Progenitor cell of endocrine pancreas (in vitro differentiated cells): ENCODE measurements at places on chromosomes 2 and 18.
A peak's percentile ranks its signal among the peaks of the same experiment; 100 is the strongest.

GRCh38 chr2:8495189-8495989 lies 186.5 kb upstream of the ID2 start:
- H3K4me1 ChIP-seq, result peaks cover 60% of the 10 kb centered on the region
- H3K36me3 ChIP-seq, result no peaks in the 10 kb centered on the region
- H3K4me3 ChIP-seq, result no peak overlapping the region
- peaks cover 21% of the 10 kb centered on the region for H3K27me3 ChIP-seq

GRCh38 chr2:181120625-181121024 lies 140.2 kb downstream of the UBE2E3 start:
- H3K4me1 ChIP-seq, result peaks cover 4% of the 10 kb centered on the region
- peaks cover 3% of the 10 kb centered on the region for H3K27me3 ChIP-seq
- H3K27ac ChIP-seq, result no peak overlapping the region
- no peaks in the 10 kb centered on the region for H3K36me3 ChIP-seq
- no peak for DNase-seq

DNA sequence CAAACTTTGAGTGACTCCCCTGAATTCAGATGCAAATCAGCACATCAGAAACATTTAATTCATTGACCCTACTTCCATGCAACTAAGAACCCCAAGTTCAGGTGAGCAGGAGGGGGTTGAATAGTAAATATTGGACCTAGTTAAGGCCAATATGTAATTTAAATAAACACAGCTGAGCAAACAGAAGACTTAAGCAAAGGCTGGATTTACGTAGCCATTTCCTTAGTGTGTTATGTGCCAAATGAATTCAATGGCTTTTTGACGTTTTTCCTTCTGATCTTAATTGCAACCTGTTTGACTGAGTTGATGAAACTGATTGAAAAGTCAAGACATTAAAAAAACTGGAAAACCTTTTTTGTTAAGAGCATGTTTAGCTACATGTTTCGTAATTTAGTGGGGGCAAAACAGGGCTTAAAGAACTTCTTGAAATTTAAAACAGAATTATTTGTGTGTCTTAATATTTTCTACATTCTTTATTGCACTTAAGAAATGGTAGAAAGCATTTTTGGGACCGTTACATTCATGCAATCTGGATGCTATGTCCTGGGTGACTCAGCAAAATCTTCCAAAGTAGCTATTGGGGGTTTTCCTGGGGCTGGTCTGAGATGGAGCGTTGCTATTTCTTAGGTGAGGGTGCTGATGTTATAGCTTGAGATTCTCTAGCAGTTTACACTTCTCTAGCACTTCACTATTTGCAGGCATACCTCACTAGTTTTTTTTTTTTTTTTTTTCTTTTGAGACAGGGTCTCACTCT lies 25.5 kb upstream of the KCNE4 start:
- H3K27ac ChIP-seq, result peak overlapping the region; percentile 88
- H3K4me3 ChIP-seq, result no peak overlapping the region
- H3K36me3 ChIP-seq, result no peaks in the 10 kb centered on the region

DNA sequence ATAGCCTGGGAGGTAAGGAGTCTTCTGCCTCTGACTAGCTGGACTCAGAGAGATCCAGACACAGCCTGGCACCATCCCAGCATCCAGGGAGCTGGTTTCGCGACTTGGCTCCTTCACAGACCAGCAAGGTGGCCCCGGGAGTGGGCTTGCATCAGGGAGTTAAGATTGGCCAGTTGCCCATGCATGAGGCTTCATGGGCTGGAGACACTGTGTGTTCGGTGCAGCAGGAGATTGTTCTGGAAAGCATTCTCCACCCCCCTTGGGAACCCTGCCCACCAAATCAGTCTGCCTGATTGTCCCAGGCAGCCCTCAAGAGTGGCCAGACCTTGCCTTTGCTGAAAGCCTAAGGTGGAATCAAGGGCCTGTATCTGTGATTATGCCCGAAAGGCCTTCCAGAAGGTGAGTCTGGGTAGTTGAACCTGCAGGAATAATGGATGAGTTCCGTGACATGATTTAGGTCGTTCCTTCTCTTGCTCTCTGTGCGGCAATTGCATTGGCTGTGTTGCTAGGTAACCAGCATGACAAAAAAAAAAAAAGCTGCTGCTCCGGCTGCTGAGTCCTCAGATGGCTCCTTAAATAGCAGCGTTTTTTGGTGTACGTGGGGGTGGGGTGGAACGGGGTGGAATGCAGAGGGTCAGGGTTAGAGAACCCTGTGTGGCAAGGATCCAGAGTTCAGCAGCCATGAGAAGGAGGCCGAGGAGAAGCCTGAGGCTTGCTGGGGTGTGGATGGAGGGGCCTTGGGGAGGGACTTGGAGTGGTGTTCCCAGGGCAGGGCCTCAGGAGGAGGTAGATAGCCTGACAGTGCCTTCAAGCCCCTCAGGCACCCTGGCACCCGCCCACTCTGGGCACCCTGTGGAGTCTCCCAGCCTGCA lies 93.0 kb upstream of the MCFD2 start:
- DNase-seq, result no peak
- H3K36me3 ChIP-seq, result peaks cover 5% of the 10 kb centered on the region
- no peak overlapping the region for H3K4me3 ChIP-seq
- peaks cover 13% of the 10 kb centered on the region for H3K4me1 ChIP-seq

GRCh38 chr2:41923156-41923786 lies 124.5 kb upstream of the PKDCC start:
- no peak for DNase-seq
- H3K27me3 ChIP-seq, result peaks cover 6% of the 10 kb centered on the region
- peaks cover 41% of the 10 kb centered on the region for H3K4me1 ChIP-seq
- peak overlapping the region; percentile 51 for H3K27ac ChIP-seq
